Right atrium auricular region (tissue), 2 donors: ENCODE measurements at places on chromosomes 6 and 20. TPM values are rescaled to one million over a fixed set of nuclear protein-coding genes. Genes with fewer than 3 reads are reported as not detected.

The SYNE1 gene
- total RNA-seq, result 160 TPM

The ABHD16B gene
- total RNA-seq, result not detected

The ESF1 gene
- total RNA-seq, result 10.4 TPM

The RIPOR2 gene
- 2.4 TPM for total RNA-seq

The MDFI gene
- 12.3 TPM for total RNA-seq

The SLC22A2 gene
- total RNA-seq, result not detected

The CRISP3 gene
- total RNA-seq, result not detected

The FOXS1 gene
- 4.2 TPM for total RNA-seq

DNA sequence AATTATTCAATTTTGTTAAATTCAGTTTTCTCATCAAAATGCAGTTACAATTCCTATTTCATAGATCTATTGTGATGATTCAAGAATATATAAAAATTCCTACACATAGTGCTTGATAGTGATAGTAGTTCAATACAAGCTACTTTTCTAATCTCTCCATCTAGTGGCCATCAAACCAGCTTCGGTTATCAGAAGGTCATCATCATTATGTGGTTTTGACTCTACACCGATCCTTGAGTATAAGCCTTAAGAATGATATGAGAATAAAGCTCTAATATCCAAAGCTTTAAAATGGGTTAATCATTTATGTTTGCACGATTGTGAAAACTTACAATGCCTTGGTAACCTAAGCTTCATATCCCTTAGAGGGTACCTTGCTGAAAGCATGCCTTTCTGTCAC lies 167.5 kb upstream of the PREP start:
- no peak overlapping the region for H3K4me3 ChIP-seq
- H3K4me1 ChIP-seq, result no peaks in the 10 kb centered on the region
- no peaks in the 10 kb centered on the region for H3K36me3 ChIP-seq
- DNase-seq, result no peak
- H3K27ac ChIP-seq, result no peak overlapping the region

- no peaks in the 10 kb centered on the region for H3K27me3 ChIP-seq
- no peak overlapping the region for H3K4me3 ChIP-seq
- H3K36me3 ChIP-seq, result no peaks in the 10 kb centered on the region
Measured at GRCh38 chr6:20704325-20705025, 170.2 kb downstream of the CDKAL1 start.

- H3K27ac ChIP-seq, result no peak overlapping the region
- no peak for DNase-seq
- no peaks in the 10 kb centered on the region for H3K36me3 ChIP-seq
- H3K4me1 ChIP-seq, result no peaks in the 10 kb centered on the region
- H3K4me3 ChIP-seq, result no peak overlapping the region
Measured at GRCh38 chr20:50670126-50670862, 21.0 kb downstream of the RIPOR3 start.

DNA sequence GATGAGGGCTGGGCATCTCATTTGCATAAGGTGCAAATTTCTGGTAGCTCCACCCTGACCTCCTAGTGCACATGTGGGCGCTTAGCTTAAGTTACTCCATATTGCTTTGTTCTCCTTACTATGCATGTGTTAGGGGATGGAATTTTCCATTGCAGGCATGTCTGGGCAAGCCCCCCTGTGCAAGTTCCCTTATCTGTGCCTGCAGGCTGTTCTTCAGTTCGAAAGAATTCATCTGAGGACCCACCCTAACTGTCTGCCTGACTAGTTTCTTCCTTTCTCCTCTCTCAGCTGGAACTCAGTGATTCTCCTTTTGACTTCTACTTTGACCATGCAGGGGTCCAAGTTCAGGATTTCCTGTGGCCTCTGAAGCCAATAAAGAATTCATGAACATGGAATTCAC lies 30.2 kb downstream of the CCDC170 start:
- H3K4me1 ChIP-seq, result no peaks in the 10 kb centered on the region
- no peaks in the 10 kb centered on the region for H3K27me3 ChIP-seq
- no peak overlapping the region for H3K4me3 ChIP-seq

DNA sequence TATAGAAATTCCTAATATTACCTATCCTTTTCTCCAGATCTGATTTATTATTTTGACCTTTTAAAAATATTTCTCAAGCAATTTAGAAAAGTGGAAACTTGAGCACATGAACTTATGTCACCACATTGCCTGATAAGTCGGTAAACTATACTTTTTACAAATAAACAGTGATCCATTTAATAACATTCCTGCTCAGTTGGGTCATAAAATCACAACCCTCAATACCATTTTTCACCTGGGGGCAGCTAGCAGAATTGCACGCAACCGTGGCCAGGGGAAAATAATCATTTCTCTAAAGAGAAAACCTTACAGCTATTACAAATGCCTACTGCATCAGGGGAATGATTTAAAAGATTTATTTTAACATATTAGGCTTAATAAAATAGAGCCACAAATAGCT lies 614.5 kb downstream of the PHF3 start:
- H3K4me1 ChIP-seq, result no peaks in the 10 kb centered on the region
- H3K27ac ChIP-seq, result no peak overlapping the region
- no peak overlapping the region for H3K4me3 ChIP-seq
- H3K27me3 ChIP-seq, result no peaks in the 10 kb centered on the region

DNA sequence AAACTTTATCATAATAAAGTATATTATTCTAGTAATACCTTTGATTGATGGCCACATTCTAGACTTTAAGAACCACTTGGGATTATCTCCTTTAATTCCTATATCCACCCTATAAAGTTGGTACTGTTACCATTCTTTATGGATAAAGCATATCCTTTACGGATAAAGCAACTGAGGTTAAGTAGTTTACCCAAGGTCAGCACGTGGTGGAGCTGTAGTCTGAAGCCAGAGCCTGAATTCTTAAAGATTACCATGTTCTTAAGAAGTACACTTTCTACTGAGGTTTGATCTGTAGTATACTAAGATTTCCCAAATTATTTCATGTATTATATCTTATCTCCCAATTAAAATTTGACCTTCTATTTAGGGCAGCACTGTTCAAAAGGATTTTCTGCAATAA lies 3.0 kb upstream of the NCOA7 start:
- no peak overlapping the region for H3K4me3 ChIP-seq
- no peaks in the 10 kb centered on the region for H3K36me3 ChIP-seq
- no peak for DNase-seq
- H3K4me1 ChIP-seq, result peaks cover 21% of the 10 kb centered on the region
- H3K27ac ChIP-seq, result no peak overlapping the region

GRCh38 chr20:23142162-23143050 lies 56.3 kb upstream of the CD93 start:
- peak overlapping the region; percentile 64 for H3K27ac ChIP-seq
- H3K27me3 ChIP-seq, result no peaks in the 10 kb centered on the region
- H3K4me3 ChIP-seq, result no peak overlapping the region

DNA sequence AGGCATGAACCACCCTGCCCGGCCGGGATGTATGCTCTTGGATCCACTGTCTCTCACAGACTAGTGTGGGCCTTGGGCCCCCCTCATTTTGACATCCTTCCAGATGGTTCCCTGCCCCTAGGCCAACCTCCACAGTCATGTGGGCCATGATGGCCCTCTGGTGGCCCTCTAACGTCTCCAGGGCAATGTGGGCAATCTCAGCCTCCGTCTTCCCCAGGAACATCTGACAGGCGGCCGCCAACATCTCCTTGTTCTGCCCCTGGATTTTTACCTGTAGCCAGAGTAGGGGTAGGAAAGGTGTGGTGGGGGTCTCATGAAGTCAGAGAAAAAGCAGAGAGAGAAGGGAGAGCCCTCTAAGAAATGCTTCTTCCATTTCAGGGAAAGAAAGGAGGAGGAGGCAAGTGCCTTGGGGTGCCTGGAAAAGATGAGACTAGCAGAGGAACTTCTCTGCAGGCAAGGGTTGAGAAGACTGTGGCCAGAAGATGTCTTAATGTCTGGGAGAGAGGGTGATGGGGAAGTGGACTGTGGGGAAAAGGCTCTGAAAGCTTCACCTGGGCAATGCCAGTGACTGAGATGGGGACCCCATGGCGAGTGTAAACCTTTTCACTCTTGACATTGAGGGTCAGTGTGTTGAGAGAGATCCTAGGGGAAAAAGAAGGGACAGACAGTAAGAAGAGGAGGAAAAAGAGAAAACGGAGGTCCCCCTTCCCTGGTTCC lies 1.3 kb downstream of the FLOT1 start:
- peaks cover 50% of the 10 kb centered on the region for H3K36me3 ChIP-seq
- H3K27ac ChIP-seq, result peak overlapping the region; percentile 95
- no peaks in the 10 kb centered on the region for H3K27me3 ChIP-seq
- no peak for DNase-seq
- no peaks in the 10 kb centered on the region for H3K4me1 ChIP-seq

GRCh38 chr6:134908906-134909516 lies 40.9 kb downstream of the ALDH8A1 start:
- H3K27ac ChIP-seq, result peak overlapping the region; percentile 79
- no peak overlapping the region for H3K4me3 ChIP-seq
- no peaks in the 10 kb centered on the region for H3K4me1 ChIP-seq
- peak; percentile 91 for DNase-seq
- H3K27me3 ChIP-seq, result no peaks in the 10 kb centered on the region

DNA sequence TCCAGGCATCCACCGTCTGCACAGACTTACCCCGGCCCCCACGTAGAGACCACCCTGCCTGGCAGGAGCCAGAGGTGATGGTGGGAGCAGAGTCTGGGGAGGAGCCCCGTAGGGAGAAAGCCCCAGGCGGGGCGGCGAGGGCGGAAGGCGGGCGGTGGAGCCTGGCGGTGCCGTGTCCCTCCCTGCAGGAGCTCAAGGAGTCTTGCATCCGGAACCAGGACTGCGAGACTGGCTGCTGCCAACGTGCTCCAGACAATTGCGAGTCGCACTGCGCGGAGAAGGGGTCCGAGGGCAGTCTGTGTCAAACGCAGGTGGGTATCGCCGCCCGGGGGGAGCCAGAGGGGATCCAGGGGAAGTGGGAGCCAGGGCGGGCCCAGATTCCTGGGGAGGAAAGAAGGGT lies 6.0 kb downstream of the CLPSL1 start:
- H3K27ac ChIP-seq, result no peak overlapping the region
- DNase-seq, result no peak
- no peak overlapping the region for H3K4me3 ChIP-seq
- H3K36me3 ChIP-seq, result no peaks in the 10 kb centered on the region

- no peak for DNase-seq
- no peaks in the 10 kb centered on the region for H3K36me3 ChIP-seq
- no peak overlapping the region for H3K4me3 ChIP-seq
- H3K27ac ChIP-seq, result no peak overlapping the region
- H3K4me1 ChIP-seq, result peaks cover 6% of the 10 kb centered on the region
- H3K27me3 ChIP-seq, result no peaks in the 10 kb centered on the region
Measured at GRCh38 chr6:157607317-157608109, 215.5 kb upstream of the SNX9 start.

GRCh38 chr20:50054626-50055511 lies 58.1 kb downstream of the UBE2V1 start:
- H3K36me3 ChIP-seq, result no peaks in the 10 kb centered on the region
- H3K27me3 ChIP-seq, result no peaks in the 10 kb centered on the region
- no peak overlapping the region for H3K4me3 ChIP-seq
- no peaks in the 10 kb centered on the region for H3K4me1 ChIP-seq
- no peak for DNase-seq

DNA sequence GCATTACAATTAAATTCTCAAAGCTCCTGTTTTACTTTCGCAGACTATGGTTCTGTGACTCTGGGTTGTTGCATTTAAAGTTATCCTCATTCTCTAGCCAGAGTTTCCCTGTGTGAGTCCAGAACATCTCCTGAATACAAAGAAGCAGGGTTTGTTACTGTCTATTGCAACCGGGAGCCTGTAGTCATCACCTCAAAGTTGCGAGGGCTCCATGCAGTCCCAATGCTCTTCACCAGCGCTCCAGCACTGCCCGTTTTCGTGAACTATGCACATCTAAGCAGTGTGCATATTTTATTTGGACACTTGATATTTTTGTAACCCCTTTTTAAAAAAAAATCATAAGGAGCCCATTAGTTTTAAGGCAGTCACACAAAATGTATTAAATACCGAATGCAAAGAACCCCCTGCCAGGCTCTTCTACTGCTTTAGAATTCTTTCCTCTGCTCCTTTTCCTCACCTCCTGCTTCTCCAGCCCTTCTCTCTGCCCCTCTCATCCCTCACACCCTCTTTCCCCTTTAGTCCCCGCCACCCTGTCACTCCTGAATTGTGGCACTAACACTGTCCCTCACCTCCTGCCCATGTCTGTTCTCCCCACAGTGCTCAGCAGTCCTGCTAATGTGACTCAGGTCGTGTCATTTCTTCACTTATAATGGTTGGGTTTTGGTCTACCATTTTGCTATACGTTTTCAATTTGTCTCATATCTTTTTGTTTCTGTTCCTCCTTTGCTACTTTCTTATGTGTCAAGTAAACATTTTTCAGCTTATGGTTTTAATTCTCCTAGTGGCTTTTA lies 1.1 kb upstream of the HLA-C start:
- no peaks in the 10 kb centered on the region for H3K27me3 ChIP-seq
- H3K4me3 ChIP-seq, result no peak overlapping the region
- peaks cover 26% of the 10 kb centered on the region for H3K36me3 ChIP-seq
- no peaks in the 10 kb centered on the region for H3K4me1 ChIP-seq
- H3K27ac ChIP-seq, result peak overlapping the region; percentile 94

DNA sequence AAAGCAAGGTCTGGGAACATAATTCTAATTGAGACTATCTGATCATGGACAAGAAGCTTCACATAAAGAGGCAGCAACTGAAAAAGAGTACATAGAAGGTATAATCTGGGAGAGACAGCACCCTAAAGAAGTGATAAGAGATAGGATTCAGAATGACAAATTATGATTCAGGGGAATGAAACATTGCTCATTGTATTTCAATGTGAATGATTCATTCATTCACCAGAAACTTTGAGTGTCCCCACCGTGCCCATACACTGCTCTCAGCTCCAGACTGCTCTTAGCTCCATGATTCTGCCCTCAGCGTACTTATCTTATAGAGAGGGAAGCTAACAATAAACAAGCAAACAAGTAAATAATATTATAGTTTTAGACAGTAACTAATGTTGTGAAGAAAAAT lies 329.3 kb upstream of the IRAK1BP1 start:
- H3K27ac ChIP-seq, result no peak overlapping the region
- DNase-seq, result no peak
- H3K4me3 ChIP-seq, result no peak overlapping the region
- H3K27me3 ChIP-seq, result no peaks in the 10 kb centered on the region

- H3K4me1 ChIP-seq, result peaks cover 37% of the 10 kb centered on the region
- H3K36me3 ChIP-seq, result no peaks in the 10 kb centered on the region
- H3K27me3 ChIP-seq, result no peaks in the 10 kb centered on the region
- DNase-seq, result no peak
- H3K27ac ChIP-seq, result no peak overlapping the region
- no peak overlapping the region for H3K4me3 ChIP-seq
Measured at GRCh38 chr6:110545081-110545872, 68.9 kb upstream of the SLC22A16 start.

- no peaks in the 10 kb centered on the region for H3K4me1 ChIP-seq
- H3K27me3 ChIP-seq, result no peaks in the 10 kb centered on the region
- no peak overlapping the region for H3K4me3 ChIP-seq
- DNase-seq, result no peak
- H3K36me3 ChIP-seq, result no peaks in the 10 kb centered on the region
Measured at GRCh38 chr6:147081076-147081609, 123.1 kb upstream of the STXBP5 start.
